ENCODE measurements at places on chromosomes 12 and 14.

- DNase-seq = no peak
- H3K36me3 ChIP-seq = no peaks in the 10 kb centered on the region
- no peaks in the 10 kb centered on the region for H3K27me3 ChIP-seq
- H3K27ac ChIP-seq = no peak overlapping the region
These were observed 68.3 kb upstream of the DDX11 start for GRCh38 chr12:31005256-31005943.

GRCh38 chr12:20268121-20268732 is 100.1 kb upstream of the PDE3A start:
- no peak for DNase-seq
- no peaks in the 10 kb centered on the region for H3K4me1 ChIP-seq
- no peak overlapping the region for H3K27ac ChIP-seq

GRCh38 chr14:74207943-74208342 is 31.3 kb upstream of the VSX2 start:
- DNase-seq = no peak
- no peaks in the 10 kb centered on the region for H3K27me3 ChIP-seq
- no peak overlapping the region for H3K4me3 ChIP-seq
- H3K4me1 ChIP-seq = no peaks in the 10 kb centered on the region

DNA sequence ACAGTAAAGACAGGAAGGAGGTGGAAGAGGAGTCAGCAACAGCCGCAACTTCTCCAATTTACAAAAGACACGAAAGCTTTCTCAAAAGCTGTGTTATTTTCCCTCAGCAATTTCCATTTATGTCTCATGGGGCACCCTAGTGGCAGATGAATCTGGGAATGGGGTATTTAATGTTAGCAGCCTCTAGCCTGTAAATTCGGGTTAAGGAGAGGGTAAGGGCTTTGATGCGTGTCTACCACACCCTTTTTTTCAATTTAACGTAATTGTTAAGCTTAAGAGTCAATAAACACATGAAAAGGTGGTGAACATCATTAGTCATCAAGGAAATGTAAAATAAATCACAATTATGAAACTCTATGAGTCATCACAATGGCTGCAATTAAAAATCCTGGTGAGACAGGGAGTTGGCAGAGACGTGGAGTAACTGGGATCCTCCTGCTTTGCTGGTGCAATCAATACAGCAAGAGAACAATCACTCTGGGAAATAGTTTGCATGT is 986.4 kb downstream of the AACS start:
- no peak overlapping the region for H3K4me3 ChIP-seq
- no peaks in the 10 kb centered on the region for H3K36me3 ChIP-seq
- no peak overlapping the region for H3K27ac ChIP-seq
- H3K27me3 ChIP-seq = no peaks in the 10 kb centered on the region

GRCh38 chr12:123916729-123917128 is 55.9 kb downstream of the CCDC92 start:
- H3K4me1 ChIP-seq = no peaks in the 10 kb centered on the region
- no peak for DNase-seq
- no peaks in the 10 kb centered on the region for H3K27me3 ChIP-seq
- no peak overlapping the region for H3K4me3 ChIP-seq

DNA sequence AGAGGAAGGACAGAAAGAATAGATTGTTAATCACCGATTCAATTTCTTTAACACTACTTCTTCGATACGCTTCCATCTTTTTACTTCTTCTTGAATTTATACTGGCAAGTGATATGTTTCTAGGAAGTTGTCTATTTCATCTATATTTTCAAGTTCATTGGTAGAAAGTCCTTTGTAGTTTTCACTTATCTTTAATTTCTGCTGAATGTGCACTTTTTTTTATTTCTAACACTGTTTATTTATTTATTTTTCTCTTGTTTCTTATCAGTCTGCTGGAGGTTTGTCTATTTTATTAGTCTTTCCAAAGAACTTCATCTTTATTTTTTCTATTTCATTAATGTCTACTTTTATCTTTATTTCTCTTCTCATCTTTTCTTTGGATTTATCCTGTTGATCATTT is 63.6 kb downstream of the SIX1 start:
- DNase-seq = no peak
- H3K27me3 ChIP-seq = no peaks in the 10 kb centered on the region
- H3K4me3 ChIP-seq = no peak overlapping the region
- no peaks in the 10 kb centered on the region for H3K4me1 ChIP-seq
- H3K36me3 ChIP-seq = no peaks in the 10 kb centered on the region

DNA sequence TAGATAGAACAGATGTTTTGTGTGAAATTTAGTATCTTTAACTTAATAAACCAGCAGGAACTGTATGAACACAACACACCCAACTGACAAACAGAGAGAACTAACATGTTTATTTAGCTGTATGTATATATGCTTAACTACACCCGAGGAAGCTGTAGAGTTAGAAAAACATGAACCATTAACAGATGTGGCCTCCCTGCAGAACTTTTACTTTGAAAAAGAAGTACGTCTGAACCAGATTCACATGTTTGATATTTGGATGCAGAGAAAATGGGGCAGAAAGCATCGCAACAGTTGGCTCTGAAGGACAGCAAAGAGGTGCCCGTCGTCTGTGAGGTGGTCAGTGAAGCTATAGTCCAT is at the start of gene REP15:
REP15 (plus strand) TSS at position 155 of the 360 bp plus-strand sequence; CDS start at position 271, 116 bp downstream.
- no peaks in the 10 kb centered on the region for H3K4me1 ChIP-seq
- no peaks in the 10 kb centered on the region for H3K27me3 ChIP-seq
- no peak for DNase-seq
- no peak within 1 kb of the TSS for H3K4me3 ChIP-seq

DNA sequence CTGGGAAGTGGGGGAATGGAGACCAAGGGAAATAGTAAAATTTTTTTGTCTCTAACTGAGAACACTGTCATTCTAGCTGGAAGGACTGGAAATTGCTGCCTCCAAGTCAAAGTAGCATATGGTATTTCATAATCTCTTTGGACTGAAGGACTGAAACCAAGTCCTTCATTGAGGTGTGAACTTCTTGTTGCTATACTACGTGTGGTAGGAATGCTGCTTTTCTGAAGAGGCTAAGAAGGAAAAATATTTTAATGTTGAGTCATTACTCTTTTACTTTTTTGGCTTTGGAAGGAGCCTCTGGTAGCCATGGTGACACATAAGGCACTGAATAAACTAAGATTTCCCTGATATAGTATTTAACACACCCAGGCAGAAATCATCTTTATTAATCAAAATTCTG is 465.4 kb downstream of the NPAS3 start:
- H3K4me1 ChIP-seq = no peaks in the 10 kb centered on the region
- no peaks in the 10 kb centered on the region for H3K27me3 ChIP-seq
- H3K36me3 ChIP-seq = no peaks in the 10 kb centered on the region
- no peak overlapping the region for H3K4me3 ChIP-seq
- H3K27ac ChIP-seq = no peak overlapping the region

DNA sequence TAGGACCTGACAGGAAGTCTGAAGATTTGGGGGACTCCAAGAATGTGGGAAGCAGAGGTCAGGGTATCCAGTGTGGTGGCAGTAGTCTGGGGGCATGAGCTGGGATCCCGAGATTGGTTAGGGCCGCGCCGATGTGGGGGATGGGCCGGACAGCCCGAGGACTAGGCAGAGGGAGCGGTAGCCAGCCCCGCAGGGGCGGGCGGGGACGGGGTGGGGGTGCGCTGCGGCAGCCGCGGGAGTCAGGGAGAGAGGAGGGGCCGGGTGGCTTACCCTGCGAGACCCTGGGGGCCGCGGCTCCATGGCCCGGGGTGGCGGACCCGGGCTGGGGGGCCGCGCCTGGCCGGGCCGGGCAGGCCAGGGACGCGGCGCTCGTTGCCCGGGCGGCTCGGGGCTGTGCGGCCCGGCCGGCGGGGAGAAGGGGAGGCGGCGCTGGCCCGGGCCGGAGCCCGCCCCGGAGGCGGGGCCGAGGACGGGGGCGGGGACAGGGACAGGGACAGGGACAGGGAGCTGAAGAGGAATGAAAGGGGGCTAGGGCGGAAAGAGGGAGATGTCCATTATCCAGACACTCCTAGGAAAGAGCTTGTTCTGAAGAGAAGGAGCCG is 5.6 kb downstream of the ZNF385A start:
- H3K27ac ChIP-seq = no peak overlapping the region
- no peak for DNase-seq
- H3K27me3 ChIP-seq = no peaks in the 10 kb centered on the region
- H3K4me1 ChIP-seq = peaks cover 5% of the 10 kb centered on the region
- peak overlapping the region; percentile 44 for H3K4me3 ChIP-seq
- no peaks in the 10 kb centered on the region for H3K36me3 ChIP-seq

GRCh38 chr12:131112700-131113290 is 159.1 kb downstream of the ADGRD1 start:
- H3K27me3 ChIP-seq = no peaks in the 10 kb centered on the region
- no peaks in the 10 kb centered on the region for H3K4me1 ChIP-seq
- H3K27ac ChIP-seq = no peak overlapping the region
- no peak overlapping the region for H3K4me3 ChIP-seq

DNA sequence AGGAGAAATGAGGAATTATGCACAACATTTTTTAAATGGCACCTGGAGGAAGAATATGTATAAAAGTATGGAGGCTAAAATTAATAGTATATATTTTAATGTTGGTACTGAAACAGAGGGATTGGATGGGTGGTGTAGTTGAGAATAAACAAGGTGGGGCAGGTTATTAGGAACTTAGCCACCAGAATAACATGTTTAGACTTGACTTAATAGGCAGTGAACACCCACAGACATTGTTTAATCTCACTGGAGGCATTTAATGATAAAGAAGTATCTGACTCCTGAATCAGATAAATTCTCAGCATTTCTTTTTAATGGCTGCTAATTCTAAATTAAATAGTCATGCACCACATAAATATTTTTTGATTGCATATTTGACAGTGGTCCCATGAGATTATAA is 139.7 kb downstream of the CNTN1 start:
- DNase-seq = no peak
- H3K4me3 ChIP-seq = no peak overlapping the region
- H3K27me3 ChIP-seq = no peaks in the 10 kb centered on the region
- H3K36me3 ChIP-seq = no peaks in the 10 kb centered on the region
- H3K4me1 ChIP-seq = no peaks in the 10 kb centered on the region

DNA sequence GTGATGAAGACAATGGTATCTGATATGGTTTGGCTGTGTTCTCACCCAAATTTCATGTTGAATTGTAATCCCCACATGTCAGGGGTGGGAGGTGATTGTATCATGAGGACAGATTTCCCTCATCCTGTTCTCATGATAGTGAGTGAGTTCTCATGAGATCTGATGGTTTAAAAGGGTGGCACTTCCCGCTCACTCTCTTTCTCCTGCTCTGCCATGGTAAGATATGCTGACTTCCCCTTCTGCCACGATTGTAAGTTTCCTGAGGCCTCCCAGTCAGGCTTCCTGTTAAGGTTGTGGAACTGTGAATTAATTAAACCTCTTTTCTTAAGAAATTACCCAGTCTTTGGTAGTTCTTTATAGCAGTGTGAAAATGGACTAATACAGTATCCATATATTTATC is 25.6 kb upstream of the PTHLH start:
- H3K4me1 ChIP-seq = no peaks in the 10 kb centered on the region
- H3K27ac ChIP-seq = no peak overlapping the region
- no peak for DNase-seq
- no peak overlapping the region for H3K4me3 ChIP-seq
- H3K36me3 ChIP-seq = no peaks in the 10 kb centered on the region

GRCh38 chr12:23954332-23954731 is 4.9 kb upstream of the SOX5 start:
- no peak overlapping the region for H3K27ac ChIP-seq
- no peak for DNase-seq
- no peaks in the 10 kb centered on the region for H3K27me3 ChIP-seq
- no peaks in the 10 kb centered on the region for H3K4me1 ChIP-seq

GRCh38 chr12:130394906-130395305 is 57.2 kb downstream of the PIWIL1 start:
- H3K4me3 ChIP-seq = no peak overlapping the region
- no peaks in the 10 kb centered on the region for H3K36me3 ChIP-seq
- H3K27me3 ChIP-seq = no peaks in the 10 kb centered on the region
- no peaks in the 10 kb centered on the region for H3K4me1 ChIP-seq
- DNase-seq = no peak

DNA sequence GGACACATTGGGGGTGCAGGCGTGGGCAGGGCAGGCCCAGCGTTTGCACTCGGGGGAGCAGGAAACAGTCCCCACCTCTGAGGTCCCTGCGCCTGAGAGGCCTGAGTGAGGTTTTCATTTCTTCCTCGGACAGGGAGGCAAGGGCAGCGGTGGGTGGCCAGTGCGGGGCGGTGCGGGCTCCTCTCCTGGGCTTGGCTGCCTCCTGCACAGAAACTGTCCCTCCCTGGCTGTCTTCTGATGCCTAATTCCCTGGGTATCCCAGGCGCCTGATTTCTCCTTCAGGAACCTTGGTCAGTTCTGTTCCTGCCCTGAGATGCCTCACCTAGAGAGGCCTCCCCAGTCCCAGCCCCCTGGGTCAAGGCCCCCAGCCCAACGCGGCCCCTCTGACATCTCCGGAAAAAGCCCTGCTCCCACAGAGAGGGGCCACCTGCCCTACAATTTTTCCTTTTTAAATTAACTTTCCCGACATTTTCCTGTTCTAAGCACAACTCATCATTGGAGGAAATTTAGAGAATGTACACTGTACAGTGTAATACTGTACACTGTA is 260.3 kb downstream of the ADGRD1 start:
- no peak overlapping the region for H3K27ac ChIP-seq
- no peak for DNase-seq
- no peaks in the 10 kb centered on the region for H3K4me1 ChIP-seq
- no peak overlapping the region for H3K4me3 ChIP-seq
- H3K36me3 ChIP-seq = no peaks in the 10 kb centered on the region
- no peaks in the 10 kb centered on the region for H3K27me3 ChIP-seq

DNA sequence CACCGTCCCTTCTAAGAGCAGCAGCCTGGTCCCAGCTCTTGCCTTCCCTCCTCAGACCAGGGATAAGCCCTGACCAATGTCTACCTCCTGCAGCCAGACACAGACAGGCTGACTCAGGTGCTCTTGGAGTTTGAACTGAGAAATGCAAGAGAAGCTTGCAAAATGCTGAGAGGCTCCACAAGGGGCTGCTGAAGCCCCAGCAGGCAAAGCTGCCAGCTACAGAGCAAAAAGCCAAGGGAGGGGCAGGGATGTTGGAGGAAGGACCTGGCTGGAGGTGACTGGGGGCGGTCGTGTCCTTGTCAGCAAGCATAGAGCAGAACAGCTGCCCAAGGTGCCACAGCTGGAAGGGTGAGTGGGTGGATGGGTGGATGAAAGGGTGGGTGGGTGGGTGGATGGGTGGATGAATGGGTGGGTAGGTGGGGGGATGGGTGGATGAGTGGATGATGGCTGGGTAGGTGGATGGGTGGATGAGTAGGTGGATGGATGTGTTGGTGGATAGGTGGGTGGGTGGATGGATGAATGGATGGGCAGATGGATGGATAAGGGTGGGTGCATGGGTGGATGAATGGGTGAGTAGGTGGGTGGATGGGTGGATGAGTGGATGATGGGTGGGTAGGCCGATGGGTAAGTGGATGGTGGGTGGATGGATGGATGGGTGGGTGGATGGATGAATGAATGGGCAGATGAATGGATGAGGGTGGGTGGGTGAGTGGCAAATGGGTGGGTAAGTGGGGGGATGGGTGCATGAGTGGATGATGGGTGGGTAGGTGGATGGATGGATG is 4.0 kb upstream of the INF2 start:
- H3K27me3 ChIP-seq = no peaks in the 10 kb centered on the region
- peaks cover 33% of the 10 kb centered on the region for H3K4me1 ChIP-seq
- no peak overlapping the region for H3K4me3 ChIP-seq
- DNase-seq = no peak

GRCh38 chr12:92560713-92561542 is 141.9 kb upstream of the PLEKHG7 start:
- H3K4me3 ChIP-seq = no peak overlapping the region
- DNase-seq = no peak
- no peak overlapping the region for H3K27ac ChIP-seq
- H3K4me1 ChIP-seq = peaks cover 10% of the 10 kb centered on the region
